Activated CD8-positive, alpha-beta T cell treated with anti-CD3 and anti-CD28 coated beads, Interleukin-2, amount 10 ng/mL, durations not matched to agents 7 days and 5 days (primary cell): ENCODE measurements at places on chromosomes 6 and 20. TPM values are rescaled to one million over a fixed set of nuclear protein-coding genes. Genes with fewer than 3 reads are reported as not detected.

- peak overlapping the region; percentile 39 for H3K27ac ChIP-seq
- no peak for DNase-seq
- no peak overlapping the region for H3K4me3 ChIP-seq
- H3K27me3 ChIP-seq, result no peaks in the 10 kb centered on the region
These were observed 29.3 kb downstream of the SCML4 start for GRCh38 chr6:107794771-107795170.

Gene RAB23
- 3.1 TPM for total RNA-seq

- H3K4me3 ChIP-seq, result no peak overlapping the region
- no peaks in the 10 kb centered on the region for H3K36me3 ChIP-seq
- H3K4me1 ChIP-seq, result peaks cover 2% of the 10 kb centered on the region
- H3K27ac ChIP-seq, result no peak overlapping the region
- H3K27me3 ChIP-seq, result peaks cover 19% of the 10 kb centered on the region
These were observed 66.9 kb downstream of the MKKS start for GRCh38 chr20:10366898-10367692.

DNA sequence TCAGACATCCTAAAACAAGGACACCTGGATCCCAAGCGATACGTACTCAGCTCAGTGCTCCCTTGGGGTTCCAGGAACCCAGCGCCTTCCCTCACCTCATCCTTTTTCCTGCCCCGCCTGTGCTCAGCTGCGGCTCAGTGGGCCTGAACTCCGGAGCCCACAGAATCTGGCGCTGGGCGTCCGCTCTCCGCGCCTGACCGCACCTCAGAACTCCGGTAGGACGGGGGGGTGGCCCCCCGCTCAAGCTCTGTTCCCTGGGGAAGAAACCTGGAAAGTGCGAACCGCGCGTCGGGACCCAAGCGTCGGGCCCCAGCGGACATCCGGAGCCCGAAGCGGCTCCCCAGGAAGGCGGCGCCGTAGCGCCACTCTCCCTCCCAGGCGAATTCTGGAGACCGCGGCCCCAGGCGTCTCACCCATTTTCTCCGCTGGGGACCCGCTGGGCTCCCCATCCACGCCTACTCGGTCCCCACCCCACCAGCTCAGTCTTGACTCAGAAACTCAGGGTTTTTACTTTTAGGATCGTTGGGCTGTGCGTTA, 336 bp upstream of the LY6G5C start:
- peak overlapping the region; percentile 62 for H3K4me3 ChIP-seq
- peak overlapping the region; percentile 58 for H3K27ac ChIP-seq
- peaks cover 43% of the 10 kb centered on the region for H3K4me1 ChIP-seq
- peak; percentile 45 for DNase-seq
- peaks cover 13% of the 10 kb centered on the region for H3K36me3 ChIP-seq

- H3K36me3 ChIP-seq, result no peaks in the 10 kb centered on the region
- H3K4me3 ChIP-seq, result no peak overlapping the region
- no peak for DNase-seq
- no peaks in the 10 kb centered on the region for H3K27me3 ChIP-seq
These were observed 147.0 kb downstream of the TBC1D32 start for GRCh38 chr6:121187200-121187832.

GRCh38 chr6:99146711-99147110, 199.0 kb upstream of the FBXL4 start:
- DNase-seq, result no peak
- no peak overlapping the region for H3K4me3 ChIP-seq
- no peak overlapping the region for H3K27ac ChIP-seq
- no peaks in the 10 kb centered on the region for H3K27me3 ChIP-seq
- no peaks in the 10 kb centered on the region for H3K36me3 ChIP-seq

GRCh38 chr6:64252256-64252655, 616.7 kb downstream of the PHF3 start:
- no peaks in the 10 kb centered on the region for H3K27me3 ChIP-seq
- H3K4me3 ChIP-seq, result no peak overlapping the region
- H3K4me1 ChIP-seq, result no peaks in the 10 kb centered on the region
- H3K27ac ChIP-seq, result no peak overlapping the region

- H3K27ac ChIP-seq, result no peak overlapping the region
- H3K27me3 ChIP-seq, result no peaks in the 10 kb centered on the region
- no peak for DNase-seq
These were observed 186.8 kb downstream of the ARID1B start for GRCh38 chr6:156963712-156964700.

DNA sequence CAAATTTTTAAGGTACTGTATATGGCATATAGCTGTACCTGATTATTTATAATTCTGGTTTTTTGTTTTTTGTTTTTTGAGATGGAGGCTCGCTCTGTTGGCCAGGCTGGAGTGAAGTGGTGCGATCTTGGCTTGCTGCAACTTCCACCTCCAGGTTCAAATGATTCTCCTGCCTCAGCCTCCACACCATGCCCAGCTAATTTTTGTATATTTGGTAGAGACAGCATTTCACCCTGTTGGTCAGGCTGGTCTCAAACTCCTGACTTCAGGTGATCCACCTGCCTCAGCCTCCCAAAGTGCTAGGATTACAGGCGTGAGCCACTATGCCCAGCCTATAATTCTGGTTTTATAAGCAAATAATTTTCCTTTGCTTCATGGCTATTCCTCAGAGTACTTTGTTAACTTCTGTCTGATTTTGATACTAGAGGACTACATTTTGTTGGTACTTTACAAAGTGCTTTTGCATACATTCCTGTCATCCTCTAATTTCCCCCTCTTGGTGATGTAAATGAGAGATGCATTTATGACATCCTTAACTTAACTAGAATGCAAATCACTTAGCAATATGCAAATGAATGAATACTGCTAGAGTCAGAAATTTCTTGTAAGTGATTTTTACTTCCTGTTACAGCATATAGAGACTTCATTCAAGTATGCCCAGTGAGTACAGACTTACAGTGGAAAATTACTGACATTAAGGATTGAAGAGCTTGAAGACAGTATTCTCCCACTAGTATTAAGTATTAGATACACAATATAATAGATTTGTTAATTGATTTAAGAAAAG, 35.7 kb upstream of the ARID1B start:
- no peaks in the 10 kb centered on the region for H3K4me1 ChIP-seq
- no peak overlapping the region for H3K4me3 ChIP-seq
- H3K27me3 ChIP-seq, result peaks cover 4% of the 10 kb centered on the region
- H3K27ac ChIP-seq, result no peak overlapping the region

DNA sequence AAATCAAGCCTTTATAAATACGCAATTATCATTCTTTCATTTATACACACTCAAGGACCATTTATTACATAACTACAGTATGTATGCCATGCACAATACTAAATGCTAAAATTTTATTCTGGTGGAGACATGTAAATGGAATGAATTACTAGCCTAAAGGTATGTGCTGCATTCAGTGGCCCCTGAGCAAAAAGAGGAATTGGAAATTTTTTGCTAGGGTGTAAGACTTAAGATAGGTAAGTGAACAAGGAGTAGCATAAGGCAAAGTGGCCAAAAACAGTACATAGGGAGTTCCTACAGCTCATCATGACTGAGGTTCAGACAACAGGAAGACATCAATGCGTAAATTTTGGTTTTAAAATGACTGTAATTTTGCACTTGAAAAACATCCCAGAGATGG, 2.3 kb upstream of the MTFR2 start:
- no peaks in the 10 kb centered on the region for H3K27me3 ChIP-seq
- H3K4me1 ChIP-seq, result peaks cover 41% of the 10 kb centered on the region
- H3K36me3 ChIP-seq, result peaks cover 44% of the 10 kb centered on the region
- DNase-seq, result no peak
- H3K4me3 ChIP-seq, result no peak overlapping the region

GRCh38 chr6:45558858-45559257, 181.1 kb upstream of the SUPT3H start:
- H3K27ac ChIP-seq, result no peak overlapping the region
- H3K4me3 ChIP-seq, result no peak overlapping the region
- H3K4me1 ChIP-seq, result peaks cover 6% of the 10 kb centered on the region
- peaks cover 4% of the 10 kb centered on the region for H3K27me3 ChIP-seq
- H3K36me3 ChIP-seq, result peaks cover 3% of the 10 kb centered on the region
